ENCODE measurements at places on chromosomes 16 and 17.
A peak's percentile ranks its signal among the peaks of the same experiment; 100 is the strongest.

GRCh38 chr16:79651363-79651762 is 50.8 kb upstream of the MAF start:
- no peak for DNase-seq

DNA sequence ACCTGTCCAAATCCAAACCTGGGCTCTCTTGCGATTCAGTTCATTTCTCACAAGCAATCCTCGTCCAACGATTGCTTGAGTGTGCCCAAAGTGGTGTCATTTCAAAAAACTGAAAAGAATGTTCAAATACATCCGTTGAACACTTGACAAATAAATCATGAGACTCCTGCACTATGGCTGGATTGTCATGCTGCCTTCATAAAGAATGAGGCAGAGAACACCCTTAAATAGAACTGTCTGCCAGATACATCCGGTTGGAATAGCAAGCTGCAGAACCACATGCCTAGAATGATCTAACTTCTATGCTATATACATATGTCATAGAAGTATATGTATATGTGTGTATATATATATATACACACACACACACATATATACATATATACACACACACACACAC is 55.4 kb upstream of the HAPSTR1 start:
- DNase-seq = no peak

GRCh38 chr17:81502471-81503017 is 10.1 kb downstream of the ACTG1 start:
- no peak for DNase-seq

DNA sequence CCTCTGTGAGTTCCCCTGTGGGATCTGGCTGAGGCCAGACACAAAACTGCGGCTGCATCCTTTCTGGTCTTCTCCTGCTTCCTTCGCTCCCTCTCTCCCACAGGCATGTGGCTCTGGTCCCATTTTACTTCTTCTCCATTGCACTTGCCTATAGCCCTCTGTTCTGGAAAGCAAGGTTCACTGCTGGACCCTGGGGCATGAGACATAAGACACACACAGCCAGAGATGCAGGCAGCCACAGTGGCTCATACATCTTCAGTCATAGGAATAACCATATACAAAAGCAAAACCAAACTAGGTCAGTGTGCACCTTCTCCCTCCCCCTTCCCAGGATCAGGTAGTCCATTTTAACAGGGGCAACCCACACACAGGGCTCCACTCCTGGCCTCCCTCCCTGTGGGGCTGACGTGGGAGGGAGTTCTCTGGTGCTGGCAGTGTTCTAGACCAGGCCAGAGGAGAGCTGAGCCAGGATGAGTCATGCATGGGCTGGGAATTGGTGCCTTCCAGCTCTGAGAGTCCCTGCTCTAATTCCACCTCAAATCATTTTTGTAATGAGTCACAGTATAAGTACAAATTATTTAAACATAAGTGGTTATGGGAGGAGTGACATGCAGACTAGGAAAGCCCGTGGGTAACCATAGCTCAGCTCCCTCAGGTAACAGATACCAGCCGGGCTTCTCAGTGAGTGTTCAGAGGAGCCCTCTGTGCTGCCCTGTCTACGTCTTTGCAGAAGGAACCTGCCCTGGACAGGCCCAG is 58.0 kb downstream of the ASIC2 start:
- no peak for DNase-seq

- no peak for DNase-seq
Measured at GRCh38 chr16:85872734-85873133, 26.2 kb upstream of the IRF8 start.

- DNase-seq = no peak
Measured at GRCh38 chr17:60391471-60392041, 377 bp downstream of the USP32 start.

DNA sequence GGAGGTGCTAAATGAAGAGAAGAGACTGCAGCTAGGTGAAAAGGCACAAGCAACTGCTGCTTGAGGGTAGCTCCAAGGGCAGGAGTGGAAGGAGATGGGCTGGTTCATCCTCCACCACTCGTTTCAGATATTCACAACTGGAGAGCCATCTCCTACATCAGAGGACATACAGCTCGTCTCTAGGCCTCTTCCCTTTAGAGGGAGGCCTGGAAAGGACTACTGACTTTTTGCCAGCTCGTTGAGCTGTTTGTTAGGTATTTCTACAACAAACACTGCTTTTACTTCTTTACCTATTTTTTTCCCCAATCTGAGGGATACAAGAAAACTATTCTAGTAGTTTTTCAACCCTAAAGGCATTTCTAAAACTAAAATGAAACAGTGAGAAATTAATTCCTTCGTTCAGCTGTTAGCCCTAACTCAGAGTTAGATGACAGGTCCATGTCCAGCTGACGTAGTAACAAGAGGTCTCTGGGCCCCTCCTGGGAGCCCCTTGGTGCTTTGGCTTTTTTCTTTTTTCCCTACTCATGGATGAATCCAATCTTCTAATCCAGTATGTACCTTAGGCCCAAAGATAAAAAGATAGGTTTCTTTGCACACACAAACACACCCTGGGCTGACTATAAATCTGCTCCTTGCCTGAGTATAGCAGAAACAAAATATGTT is 47.8 kb upstream of the TBX2 start:
- no peak for DNase-seq

- no peak for DNase-seq
Measured at GRCh38 chr16:9647981-9648701, 534.1 kb downstream of the GRIN2A start.

DNA sequence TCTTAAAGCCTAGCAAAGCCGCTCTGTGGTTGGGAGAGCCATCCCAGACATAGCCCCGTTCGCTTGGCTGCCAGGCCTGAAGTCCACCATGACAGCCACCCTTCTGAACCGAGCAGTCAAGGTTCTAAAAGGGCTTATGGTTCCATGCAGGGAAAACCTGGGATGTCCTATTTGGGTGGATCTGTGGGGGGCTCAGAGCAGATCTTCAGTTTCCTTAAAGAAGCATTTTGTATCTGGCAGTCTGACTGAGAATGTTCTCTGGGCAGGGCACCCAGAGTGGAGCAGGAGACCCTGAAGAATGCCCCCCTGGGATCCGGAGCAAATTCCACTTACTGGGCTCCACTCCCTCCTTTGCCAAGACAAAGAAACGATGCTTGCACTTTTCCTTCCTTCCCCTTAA is 127.2 kb downstream of the IRX5 start:
- DNase-seq = no peak

DNA sequence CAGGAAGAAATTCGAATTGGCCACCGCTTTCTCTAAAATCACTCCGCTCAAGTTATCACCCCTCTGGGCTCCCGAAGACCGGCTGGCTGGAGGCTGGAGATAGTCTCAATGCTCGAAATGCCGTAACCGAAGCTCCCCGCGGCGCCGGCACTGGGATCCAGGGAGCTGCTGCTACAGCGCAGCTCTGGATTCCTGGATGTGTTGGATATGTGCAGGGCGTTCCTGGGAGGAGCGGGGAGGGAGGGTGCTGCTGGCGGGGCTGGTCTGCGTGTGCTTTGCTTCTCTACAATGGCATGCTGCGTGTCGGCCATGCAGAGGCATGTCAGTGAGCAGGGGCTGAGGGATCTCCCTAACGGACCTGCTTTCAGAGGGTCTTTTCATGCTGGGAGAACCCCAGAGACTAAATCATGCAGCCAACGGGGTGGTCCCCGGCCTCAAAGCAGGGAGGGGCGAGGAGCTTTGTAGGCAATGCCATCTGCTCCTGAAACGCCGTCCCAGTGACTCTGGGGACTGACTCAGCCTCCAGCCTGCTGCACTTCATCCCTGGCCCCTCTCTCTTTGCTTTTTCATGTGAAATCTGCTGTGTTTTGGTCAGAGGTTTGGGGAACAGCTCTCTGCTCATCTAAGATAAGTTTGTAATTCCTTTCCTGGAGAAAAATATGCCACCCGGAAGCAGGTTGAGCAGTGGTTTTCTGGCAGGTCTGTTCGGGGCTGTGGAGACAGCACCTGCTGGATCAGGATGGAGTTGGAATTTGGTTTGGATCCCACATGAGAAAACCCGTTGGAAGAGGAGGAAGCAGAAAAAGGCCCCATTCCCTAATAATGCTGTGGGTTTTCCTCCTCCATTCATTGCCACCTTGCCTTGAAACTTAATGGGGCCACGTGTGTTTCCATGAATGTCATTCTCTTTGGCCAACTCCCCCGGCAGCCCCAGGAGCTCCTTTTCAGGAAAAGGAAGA is 311.4 kb downstream of the SEC14L1 start:
- peak; percentile 80 for DNase-seq

DNA sequence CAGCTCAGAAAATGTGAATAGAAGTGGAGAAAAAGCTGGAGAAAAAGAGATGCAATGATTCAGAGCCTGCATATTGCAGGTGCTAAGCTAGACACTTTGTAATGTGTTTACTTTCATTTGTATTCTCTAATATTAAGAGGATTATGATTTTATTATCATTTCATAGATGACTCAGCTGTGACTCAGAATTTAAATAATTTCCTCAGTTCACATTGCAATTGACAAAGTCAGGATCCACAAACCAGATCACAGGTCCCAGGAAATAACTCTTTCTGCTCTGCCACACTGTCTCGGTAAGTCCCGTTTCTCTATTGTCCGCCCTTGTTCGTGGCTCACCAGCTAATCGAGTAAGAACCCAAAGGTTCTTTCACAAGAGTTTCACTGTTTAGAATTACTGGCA is 235.4 kb upstream of the MON1B start:
- DNase-seq = no peak

DNA sequence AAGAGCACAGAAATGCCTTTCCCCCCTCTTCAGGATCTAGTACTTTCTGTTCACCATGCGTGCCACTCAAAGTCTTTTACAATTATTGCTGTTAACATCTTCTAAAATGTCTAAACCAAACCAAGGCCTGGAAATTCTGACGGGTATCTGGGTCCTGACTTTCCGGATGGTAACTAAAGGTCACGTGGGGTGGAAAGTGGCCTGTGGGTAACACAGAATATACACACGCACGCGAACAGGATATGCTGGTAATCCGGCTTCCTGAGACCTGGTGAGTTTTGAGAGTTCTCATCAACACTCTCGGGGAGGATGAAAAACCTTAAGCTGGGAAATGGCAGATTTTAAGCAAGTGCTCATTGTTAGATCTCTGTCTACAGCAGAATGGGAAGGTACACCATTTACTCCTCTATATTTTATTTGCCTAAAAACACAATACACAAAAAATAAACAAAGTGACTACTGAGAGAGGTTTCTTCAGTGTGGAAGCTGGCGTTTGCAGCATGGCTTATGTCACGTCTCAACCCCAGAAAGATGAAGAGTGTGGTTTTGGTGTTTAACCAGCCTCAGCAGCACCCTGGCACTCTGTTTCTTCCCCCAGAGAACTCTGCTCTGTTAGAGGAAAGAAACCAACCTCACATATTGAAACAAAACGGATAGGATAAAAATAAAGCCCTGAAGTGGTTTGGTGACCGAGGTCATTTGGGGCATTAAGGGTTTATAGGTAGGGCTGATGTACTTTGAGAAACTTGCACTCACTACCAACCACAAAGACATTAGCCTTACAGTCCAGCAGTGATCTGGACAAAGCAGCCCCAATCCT is 37.3 kb downstream of the SMG6 start:
- DNase-seq = peak; percentile 83

GRCh38 chr17:77851921-77852320 is 106.6 kb upstream of the TNRC6C start:
- no peak for DNase-seq

GRCh38 chr17:74758848-74759168 is 10.4 kb downstream of the NHERF1 start:
- peak; percentile 80 for DNase-seq

DNA sequence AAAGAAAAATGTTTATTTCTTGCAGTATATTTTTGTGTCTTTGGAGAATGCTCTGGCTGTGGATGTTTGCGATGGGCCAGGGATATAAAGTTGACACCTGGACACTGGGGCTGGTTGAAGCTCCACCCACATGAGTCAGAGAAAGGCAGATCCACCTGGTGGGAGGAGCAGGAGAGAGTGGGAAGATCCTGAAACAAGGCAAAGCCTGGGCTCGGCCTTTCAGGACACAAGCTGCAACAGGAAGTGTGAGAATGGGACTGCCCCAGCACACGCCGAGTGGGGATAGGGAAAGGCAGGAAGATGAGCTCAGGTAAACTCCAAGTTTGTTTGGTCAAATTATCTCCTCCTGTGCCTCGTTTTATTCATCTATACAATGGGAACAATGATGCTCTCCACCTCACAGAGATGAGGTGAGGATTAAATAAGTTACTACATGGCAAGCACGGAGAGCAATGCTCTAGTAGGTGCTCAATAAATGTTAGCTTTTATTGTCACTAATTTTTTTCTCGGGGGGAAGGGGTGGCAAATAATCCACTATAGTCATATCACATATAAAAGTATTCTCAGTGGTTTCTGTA is 21.4 kb upstream of the PITPNM3 start:
- DNase-seq = no peak

GRCh38 chr16:1839554-1839953 is 12.5 kb downstream of the FAHD1 start:
- no peak for DNase-seq

DNA sequence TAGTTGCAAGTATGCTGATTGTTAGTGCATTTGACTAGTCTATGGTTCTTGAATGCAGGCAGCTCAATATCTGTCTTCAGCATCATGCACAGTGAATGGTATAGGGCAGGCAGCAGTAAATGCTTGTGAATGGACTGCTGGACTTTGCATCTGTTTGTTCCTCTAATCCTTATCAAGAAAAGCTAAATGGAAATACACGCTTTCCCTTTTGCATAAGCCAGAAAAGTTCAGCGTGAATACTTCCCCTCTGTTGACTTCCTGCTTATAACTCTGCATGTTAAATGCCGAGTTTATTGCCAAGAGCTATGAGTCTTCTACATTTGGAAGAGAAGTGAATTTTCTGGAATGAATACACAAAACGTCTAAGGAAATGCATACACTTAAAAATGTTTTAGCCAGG is 127.9 kb upstream of the CPHXL start:
- DNase-seq = no peak

GRCh38 chr17:74795327-74796020 is 19.3 kb upstream of the NAT9 start:
- DNase-seq = no peak

- no peak for DNase-seq
Measured at GRCh38 chr16:80792031-80792430, 12.4 kb downstream of the CDYL2 start.

GRCh38 chr17:63544467-63545301 is 5.6 kb upstream of the DCAF7 start:
- DNase-seq = no peak

DNA sequence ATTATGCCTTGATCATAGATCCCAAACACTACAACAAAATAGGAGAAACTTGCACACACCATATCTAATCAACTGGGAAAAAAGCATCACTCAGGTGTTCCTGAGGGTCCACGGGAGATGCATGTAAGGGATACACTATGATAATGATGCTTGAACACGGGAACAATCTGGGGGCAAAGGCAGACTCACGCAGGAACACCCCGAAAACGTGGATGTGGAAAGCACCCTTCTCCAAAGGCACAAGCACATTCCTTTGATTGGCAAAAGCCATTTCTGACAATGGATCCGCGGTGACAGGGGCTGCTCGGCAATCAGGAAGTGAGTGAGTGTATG is 1.3 kb downstream of the ZNF652 start:
- DNase-seq = no peak

Data from DND-41 (cell line).